ENCODE measurements at places on chromosomes 11 and 22. TPM values are rescaled to one million over a fixed set of nuclear protein-coding genes. Genes with fewer than 3 reads are reported as not detected.

The HEPN1 gene
- polyA plus RNA-seq: not detected

The APOBEC3C gene
- polyA plus RNA-seq: 84.0 TPM

The PRG3 gene
- polyA plus RNA-seq: not detected

The SEC14L3 gene
- polyA plus RNA-seq: not detected

The DSCAML1 gene
- not detected for polyA plus RNA-seq

The CECR2 gene
- 4.6 TPM for polyA plus RNA-seq

The AGBL2 gene
- 1.7 TPM for polyA plus RNA-seq

The IFITM10 gene
- polyA plus RNA-seq: 1.4 TPM

GRCh38 chr22:48536541-48537342 lies 1290.9 kb downstream of the BRD1 start:
- H3K4me3 ChIP-seq: no peak overlapping the region
- no peaks in the 10 kb centered on the region for H3K36me3 ChIP-seq
- DNase-seq: no peak
- H3K4me1 ChIP-seq: no peaks in the 10 kb centered on the region
- no peaks in the 10 kb centered on the region for H3K27me3 ChIP-seq
- no peak overlapping the region for H3K27ac ChIP-seq

GRCh38 chr11:130814440-130815096 lies 101.7 kb downstream of the SNX19 start:
- no peaks in the 10 kb centered on the region for H3K27me3 ChIP-seq
- no peak overlapping the region for H3K4me3 ChIP-seq
- H3K4me1 ChIP-seq: no peaks in the 10 kb centered on the region

- H3K4me1 ChIP-seq: peaks cover 38% of the 10 kb centered on the region
- no peak for DNase-seq
- no peaks in the 10 kb centered on the region for H3K27me3 ChIP-seq
- H3K36me3 ChIP-seq: no peaks in the 10 kb centered on the region
These were observed 39.6 kb downstream of the BCR start for GRCh38 chr22:23219822-23220484.

DNA sequence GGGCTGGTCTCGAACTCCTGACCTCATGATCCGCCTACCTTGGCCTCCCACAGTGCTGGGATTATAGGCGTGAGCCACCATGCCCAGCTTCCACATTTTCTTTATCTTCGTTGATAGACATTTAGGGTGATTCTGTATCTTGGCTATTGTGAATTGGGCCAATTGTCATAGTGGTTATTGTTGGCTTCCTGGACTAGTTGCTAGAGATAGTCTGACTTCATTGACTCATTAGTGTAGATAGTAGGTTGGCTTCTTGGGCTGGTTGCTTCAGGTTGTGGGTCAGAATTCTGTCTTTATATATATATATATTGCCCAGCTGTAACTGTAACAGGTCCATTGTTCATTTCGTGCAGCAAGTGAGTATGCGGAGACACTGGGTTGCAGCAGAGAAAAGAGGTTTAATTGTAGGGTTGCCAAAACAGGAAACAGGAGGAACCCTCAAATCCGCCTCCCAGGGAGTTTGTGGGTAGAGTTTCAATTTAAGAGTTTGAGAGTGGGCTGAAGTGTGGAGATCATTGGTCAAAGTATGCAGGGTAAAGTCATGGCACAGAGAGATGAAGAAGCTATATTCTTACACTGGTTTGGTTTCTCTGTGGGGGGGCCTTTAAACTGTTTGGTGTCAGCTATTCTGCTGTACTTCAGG lies 22.0 kb downstream of the ATG13 start:
- H3K4me3 ChIP-seq: no peak overlapping the region
- no peaks in the 10 kb centered on the region for H3K4me1 ChIP-seq
- peak; percentile 51 for DNase-seq
- H3K27me3 ChIP-seq: no peaks in the 10 kb centered on the region

DNA sequence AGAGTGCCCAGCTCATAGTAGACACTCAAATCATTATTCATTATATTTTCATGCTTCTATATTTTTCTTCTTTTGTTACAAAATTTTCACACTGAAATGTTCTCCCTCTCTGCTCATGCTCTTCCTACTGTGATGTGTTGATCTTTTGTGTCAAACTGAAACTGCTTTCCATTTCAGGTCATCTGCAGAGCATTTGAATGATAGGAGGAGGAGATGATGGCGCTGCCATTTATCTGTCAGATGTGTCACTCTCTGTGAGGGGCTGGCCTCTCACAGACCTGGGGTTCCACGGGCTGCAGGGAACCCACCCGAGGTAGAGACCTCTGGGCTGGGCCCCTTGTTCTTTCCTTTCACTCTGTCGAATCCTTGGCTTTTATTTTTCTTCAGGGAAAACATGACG lies 41.1 kb downstream of the OR10A6 start:
- H3K36me3 ChIP-seq: no peaks in the 10 kb centered on the region
- H3K27me3 ChIP-seq: no peaks in the 10 kb centered on the region
- no peak overlapping the region for H3K4me3 ChIP-seq
- no peaks in the 10 kb centered on the region for H3K4me1 ChIP-seq
- DNase-seq: no peak
- no peak overlapping the region for H3K27ac ChIP-seq

DNA sequence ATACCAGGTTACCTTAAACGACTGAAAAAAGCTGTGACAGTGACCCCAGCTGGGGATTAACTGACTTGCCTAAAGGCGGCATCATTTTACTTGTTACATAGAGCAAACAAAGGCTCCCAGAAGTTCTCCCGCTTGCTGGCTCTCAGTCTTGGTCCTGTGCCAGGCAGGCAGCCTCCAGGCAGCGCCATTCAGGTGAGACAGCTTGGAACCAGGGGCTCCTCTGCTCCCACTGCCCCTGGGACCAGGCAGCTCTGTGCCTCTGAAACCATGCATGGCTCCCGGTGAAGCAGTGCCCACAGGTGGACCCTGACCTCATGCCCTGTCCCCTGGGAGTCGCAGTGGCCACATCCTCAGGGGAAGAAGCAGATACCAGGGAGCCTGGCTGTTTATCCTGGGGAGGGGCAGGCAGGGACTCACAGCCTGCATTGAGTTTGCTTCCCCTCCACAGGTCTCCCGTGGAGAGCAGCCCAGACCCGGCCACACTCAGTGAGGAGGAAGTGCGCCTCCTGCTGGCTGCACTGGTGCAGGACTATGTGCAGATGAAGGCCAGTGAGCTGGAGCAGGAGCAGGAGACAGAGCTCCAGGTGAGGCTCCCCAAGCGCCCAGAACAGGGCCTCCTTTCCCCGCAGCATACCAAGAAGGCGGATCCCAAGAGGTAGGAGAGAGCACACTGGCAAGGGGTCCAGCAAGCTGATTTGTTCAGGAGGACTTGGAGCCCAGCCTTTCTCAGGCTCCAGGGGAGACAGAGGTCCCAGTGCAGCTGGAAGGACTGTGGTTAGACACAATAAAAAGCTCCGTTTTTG lies 15.6 kb upstream of the CYP2R1 start:
- DNase-seq: peak; percentile 68
- no peak overlapping the region for H3K4me3 ChIP-seq
- H3K27me3 ChIP-seq: peaks cover 7% of the 10 kb centered on the region

DNA sequence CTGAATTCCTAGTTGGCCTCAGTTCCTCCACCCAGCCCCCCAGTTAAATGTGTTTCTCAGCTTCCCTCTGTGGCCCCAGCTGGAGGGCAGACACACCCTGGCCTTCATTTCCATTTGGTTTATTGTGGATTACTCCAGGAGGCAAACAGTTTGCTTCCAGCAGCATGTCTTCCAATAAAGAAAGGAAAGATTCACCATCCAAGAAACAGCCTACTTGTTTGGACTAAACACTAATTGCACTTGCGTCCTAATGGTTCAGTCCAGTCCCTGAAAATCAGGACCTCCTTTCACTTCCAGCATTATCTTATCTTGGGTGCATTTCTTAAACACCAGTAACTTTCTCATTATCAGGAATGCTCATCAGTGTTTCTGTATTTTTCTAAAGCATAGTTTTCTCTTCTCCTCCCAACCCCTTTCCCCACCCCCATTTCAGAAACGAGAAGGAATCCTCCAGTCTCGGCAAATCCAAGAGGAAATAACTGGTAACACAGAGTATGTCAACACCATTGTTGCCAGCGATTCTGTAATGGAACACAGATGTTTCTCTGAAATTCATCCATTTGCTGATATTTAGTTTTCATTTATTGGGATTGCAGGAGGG lies 130.9 kb downstream of the PARVA start:
- H3K4me3 ChIP-seq: no peak overlapping the region
- H3K36me3 ChIP-seq: no peaks in the 10 kb centered on the region
- no peaks in the 10 kb centered on the region for H3K4me1 ChIP-seq
- no peak overlapping the region for H3K27ac ChIP-seq

DNA sequence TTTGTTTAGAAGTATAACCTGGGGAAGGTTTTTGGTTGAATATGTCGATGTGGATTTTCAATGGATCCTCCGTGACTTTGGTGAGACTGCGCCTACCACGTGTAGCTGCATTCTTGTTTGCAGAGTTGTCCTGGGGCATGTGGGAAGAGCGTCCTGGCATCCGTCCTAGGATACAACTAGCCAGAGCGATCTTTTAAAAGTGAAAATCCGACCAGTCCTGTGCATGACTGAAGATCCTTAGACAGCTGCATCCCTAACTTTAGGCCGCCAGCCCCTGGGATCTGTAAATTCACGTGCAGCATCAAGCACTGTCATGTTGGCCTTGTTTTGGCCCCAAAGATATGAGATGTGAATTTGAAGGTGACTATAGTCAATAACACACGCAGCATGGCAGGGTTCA lies 22.4 kb upstream of the THY1 start:
- H3K27me3 ChIP-seq: no peaks in the 10 kb centered on the region
- no peak for DNase-seq
- H3K27ac ChIP-seq: no peak overlapping the region
- no peaks in the 10 kb centered on the region for H3K36me3 ChIP-seq
- no peak overlapping the region for H3K4me3 ChIP-seq

- no peaks in the 10 kb centered on the region for H3K27me3 ChIP-seq
- no peak overlapping the region for H3K27ac ChIP-seq
- H3K4me1 ChIP-seq: no peaks in the 10 kb centered on the region
These were observed 68.2 kb downstream of the EMSY start for GRCh38 chr11:76512851-76513653.

DNA sequence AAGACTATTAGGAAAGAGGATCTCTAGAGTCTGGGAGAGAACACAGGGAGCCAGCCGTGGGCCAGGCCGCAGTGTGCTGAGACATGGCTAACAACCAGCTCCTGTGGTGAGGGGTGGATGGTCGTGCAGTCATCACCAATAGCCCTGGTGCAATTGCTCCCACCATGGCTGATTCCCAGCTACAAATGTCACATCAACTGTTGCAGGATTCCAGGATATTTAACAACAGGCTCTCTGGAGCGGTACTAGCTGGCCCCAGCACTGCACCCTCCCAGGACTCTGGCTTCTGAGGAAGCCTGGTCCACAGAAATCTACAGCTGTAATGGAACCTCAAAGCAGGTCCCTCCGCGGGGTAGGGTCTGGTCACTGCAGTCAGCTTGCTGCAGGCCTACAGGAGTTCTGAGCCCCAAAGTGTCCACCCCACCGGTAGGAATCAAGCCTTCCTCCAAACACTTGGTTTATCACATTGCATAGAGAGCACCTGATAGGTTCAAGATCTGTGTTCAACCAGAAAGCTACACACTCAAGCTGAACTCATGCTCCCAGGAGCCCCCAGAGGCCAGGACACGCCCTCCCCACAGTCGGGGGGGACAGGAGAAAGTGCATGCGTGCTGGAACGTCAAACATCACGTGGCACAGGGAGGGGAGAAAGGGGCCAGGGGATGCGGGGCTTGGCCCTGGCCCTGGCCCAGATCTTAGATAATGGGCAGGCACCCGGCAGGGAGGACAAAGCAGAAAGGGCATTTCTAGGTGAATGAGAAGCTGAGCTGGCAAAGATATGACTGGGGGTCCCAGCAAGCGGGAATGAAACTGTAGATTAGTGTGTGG lies 609.0 kb downstream of the TBC1D22A start:
- H3K27ac ChIP-seq: no peak overlapping the region
- H3K36me3 ChIP-seq: no peaks in the 10 kb centered on the region
- no peak for DNase-seq
- no peaks in the 10 kb centered on the region for H3K27me3 ChIP-seq

DNA sequence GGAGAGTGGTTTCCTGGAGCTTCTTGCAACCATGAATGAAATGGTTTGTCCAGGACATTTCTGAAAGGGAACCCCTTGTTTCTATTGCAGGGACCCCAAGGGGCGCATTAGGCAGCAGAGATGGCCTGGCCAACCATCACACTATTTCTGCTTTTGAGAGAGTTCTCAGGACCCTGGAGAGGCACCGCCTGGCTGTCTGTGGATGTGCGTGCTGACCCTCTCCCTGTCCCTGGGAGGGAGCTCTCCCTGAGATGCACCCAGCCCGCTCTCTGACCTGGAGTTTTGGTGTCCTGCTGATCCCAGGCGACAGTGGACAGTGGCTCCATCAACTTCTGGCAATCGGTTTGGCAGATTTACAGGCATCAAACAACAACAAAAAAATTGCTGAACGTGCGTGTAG lies 80.3 kb upstream of the SLC22A12 start:
- H3K4me1 ChIP-seq: no peaks in the 10 kb centered on the region
- no peaks in the 10 kb centered on the region for H3K36me3 ChIP-seq
- H3K4me3 ChIP-seq: no peak overlapping the region
- peak; percentile 28 for DNase-seq

Measured in cardiac muscle cell (in vitro differentiated cells and primary cell).